ENCODE measurements at places on chromosomes 12 and 14.

GRCh38 chr14:56996721-56997399, 186.6 kb upstream of the OTX2 start:
- DNase-seq, result no peak

- DNase-seq, result no peak
Measured at GRCh38 chr14:69153873-69154270, 953 bp upstream of the DCAF5 start.

- DNase-seq, result no peak
Measured at GRCh38 chr12:118164798-118165486, 29.0 kb downstream of the PEBP1 start.

- DNase-seq, result no peak
Measured at GRCh38 chr12:94721173-94721572, 70.8 kb upstream of the TMCC3 start.

GRCh38 chr12:47394070-47394469, 311.8 kb downstream of the RPAP3 start:
- no peak for DNase-seq

DNA sequence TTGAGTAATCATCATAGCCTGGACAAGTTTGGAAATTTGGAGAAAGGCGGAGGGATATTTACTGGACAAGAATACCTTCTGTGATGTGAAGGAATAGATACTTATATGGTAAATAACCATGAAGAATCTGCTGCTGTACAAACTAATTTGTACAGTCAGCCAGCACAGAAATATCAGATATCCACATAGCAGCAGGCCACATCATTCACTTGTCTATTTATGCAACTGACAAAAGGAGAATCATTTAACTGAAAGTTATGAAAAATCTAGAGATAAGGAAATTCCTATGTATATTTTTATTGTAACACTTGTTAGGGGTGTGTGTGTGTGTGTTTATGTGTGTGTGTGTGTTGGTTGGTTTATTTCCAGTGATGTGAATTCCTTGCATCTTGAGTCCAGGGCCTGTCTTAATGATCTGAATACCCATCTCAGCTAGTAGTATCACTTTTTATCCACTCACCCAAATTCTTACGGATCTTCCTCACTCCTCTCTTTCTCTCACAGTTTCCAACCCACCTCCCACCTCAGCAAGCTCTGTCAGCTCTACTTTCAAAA, 10.5 kb upstream of the LRIG3 start:
- DNase-seq, result no peak

GRCh38 chr14:59320763-59321625, 132.5 kb downstream of the DAAM1 start:
- no peak for DNase-seq

DNA sequence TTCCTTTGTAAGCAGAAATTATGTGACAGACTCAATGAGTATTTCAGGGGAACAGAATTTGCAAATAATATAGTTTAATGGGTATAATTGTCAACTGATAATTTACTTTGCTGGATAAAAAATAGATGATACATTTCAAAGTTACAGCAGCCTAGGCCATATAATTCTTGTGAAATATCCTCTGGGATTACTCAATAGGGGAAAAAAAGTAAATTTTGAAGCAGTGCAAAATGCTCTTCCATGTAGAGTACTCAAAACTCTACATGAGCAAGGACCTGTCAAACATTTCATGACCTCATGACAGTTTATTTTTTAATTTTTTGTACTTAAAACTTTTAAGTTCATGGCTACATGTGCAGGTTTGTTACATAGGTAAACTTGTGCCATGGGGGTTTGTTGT, 163.3 kb downstream of the DACT1 start:
- DNase-seq, result no peak

DNA sequence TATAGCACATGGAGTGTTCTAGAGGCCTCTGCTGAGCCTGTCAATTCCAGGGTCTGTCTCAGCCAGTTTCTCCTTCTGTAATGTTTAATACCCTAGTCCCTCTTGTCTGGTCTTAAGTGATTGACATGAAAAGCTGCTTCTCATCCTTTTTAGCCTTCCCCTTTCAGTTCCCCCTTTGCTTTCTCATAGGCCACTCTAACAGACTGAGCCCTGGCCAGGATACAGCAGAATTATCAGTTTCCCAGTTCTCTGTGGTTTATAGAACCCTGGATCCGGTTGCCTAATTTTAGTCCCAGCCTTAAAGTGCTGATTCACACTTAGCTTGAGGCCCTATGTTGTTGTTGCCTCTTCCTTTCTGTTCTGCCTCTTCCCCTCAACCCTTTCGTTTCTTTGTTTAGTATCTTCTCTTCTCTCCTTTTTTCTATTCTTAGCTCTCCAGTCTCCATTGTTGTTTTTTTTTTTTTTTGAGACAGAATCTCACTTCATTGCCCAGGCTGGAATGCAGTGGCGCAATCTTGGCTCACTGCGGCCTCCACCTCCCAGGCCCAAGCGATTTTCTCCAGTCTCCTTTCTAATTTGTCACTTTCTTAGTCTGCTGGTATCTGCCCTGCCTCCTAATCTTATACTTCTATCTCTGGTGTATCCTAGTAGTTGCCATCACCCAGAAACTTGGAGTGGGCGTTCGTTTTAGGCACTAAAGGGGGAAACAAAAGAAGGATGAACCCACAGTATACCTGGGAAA, 2.9 kb upstream of the BIN2 start:
- DNase-seq, result no peak

- no peak for DNase-seq
Measured at GRCh38 chr12:90428465-90428864, 526.5 kb downstream of the CCER1 start.

- no peak for DNase-seq
Measured at GRCh38 chr12:105843561-105843960, 295.2 kb downstream of the NUAK1 start.

DNA sequence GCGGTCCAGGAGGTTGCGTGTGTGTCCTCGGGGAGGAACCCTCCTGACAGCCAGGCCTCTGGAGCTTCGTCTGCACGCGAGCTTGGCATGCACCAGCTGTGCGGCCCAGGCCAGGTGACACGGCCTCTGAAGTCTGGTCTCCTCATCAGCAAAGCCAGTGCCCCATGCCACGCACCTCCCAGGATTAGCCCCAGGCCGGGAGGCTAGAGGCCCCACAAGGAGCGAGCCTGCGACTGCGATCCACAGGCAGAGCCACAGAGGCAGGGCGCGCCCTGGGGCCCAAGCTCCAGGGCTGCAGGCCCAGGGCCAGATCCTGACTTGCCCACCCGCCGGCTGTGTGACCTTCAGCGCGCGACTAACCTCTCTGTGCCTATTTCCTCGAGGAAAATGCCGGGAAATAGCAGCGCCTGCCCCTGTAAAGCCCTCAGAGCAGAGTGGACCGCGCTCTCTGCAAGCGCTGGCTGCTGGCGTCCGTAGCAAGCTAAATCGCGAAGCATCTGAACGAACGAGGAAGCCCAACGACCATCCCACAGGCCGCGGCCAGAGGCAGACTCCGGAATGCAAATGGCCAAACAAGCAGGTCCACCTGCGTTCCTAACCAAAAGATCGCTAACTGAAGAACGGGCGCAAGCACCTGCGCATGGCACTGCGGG, 492 bp upstream of the BTBD6 start:
- no peak for DNase-seq

DNA sequence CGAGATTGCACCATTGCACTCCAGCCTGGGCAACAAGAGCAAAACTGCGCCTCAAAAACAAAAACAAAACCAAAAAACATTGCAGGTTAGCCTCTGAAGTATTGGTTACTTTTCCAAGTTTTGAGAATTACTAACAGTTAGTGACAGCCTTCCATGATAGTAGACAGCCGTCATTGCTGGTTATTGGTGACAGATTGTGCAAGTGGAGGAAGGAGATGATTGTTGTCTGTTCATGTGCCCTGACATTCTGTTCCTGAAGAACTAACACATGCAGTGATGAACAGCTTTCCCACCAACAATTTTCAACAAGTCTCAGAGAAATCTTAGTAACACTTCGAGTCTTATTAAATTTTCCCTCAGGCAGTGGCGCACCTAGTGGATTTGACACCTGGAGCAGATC, 89.3 kb upstream of the NAP1L1 start:
- no peak for DNase-seq

GRCh38 chr12:60475825-60476224, 880.0 kb downstream of the SLC16A7 start:
- DNase-seq, result no peak

DNA sequence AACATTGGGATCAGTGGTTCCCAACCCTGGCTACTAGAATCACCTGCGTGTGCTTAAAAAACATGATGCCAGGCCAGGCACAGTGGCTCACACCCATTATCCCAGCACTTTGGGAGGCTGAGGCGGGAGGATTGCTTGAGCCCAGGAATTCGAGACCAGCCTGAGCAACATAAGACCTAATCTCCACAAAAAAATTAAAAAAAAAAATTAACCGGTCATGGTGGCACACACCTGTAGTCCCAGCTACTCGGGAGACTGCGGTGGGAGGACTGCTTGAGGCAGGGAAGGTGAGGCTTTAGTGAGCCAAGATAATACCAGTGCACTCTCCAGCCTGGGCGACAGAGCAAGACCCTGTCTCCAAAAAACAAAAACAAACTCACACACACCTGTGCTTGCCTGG, 2.0 kb downstream of the KCTD10 start:
- no peak for DNase-seq

- DNase-seq, result no peak
Measured at GRCh38 chr12:4118601-4119156, 154.9 kb upstream of the CCND2 start.

GRCh38 chr14:35669782-35670181, 135.8 kb downstream of the INSM2 start:
- DNase-seq, result no peak

Measured in T-cell (primary cell).